ENCODE measurements at places on chromosomes 1 and 21.

DNA sequence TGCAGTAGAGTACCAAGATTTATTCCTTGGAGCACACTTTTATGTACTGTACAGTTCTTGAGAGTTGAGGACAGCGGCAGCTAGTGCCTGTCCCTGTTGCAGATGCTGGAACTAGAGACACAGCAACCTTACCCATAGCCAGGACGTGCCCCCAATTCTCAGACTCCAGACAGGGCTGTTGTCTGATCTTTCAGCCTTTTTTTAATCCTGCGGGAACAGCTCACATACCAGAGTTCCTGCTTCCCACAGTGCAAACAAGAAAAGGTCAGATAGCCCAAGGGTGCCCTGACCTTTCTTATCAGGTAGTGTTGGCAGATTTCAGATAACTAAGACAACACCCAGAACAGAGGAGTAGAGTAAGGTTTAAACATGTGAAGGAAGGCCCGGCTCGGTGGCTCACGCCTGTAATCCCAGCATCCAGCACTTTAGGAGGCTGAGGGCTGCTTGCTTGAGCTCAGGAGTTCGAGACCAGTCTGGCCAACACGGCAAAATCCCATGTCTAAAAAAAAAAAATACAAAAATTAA, 78.5 kb downstream of the DOP1B start:
- no peak for DNase-seq

- no peak for DNase-seq
Measured at GRCh38 chr1:112735752-112736151, 20.6 kb upstream of the PPM1J start.

- DNase-seq = no peak
Measured at GRCh38 chr1:43539726-43540434, 9.2 kb downstream of the PTPRF start.

GRCh38 chr1:212782422-212783154, 9.0 kb downstream of the NSL1 start:
- no peak for DNase-seq

DNA sequence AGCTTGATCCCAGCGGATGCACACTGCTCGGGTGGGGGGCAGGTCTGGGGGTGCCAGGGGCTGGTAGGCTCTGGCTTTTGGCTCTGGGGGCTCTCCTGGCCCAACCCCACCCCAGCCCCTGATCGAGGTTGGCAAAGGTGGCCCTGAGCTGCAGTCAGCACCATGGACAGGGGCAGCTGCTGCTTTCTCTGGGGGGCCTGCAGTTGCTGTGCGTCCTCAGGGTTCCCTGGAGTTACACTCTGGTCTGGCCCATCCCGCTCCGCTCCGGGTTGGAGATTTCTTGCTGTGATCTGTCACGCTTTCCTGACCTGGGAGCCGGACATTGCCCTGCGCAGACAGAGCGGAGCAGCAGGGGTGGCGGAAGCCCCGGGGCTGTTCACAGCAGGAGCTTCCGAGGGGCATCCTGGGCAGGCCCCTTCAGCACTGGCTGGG, 8.0 kb upstream of the PLCH2 start:
- peak; percentile 64 for DNase-seq

DNA sequence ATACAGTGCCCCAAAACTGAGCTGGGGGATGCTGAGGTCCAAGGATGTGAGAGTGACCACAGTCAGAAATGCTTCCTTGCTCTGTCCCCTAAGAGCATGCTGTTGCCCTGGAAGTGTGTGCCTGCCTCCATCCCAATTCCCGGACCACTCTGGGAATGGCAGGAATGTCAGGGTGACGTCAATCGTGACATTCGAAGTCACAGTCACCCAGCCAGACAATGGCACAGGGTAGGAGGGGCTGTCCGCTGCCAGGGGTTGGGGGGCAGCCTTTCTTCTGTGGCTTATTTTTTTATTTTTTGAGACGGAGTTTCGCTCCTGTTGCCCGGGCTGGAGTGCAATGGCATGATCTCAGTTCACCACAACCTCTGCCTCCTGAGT, 22.3 kb downstream of the MEF2D start:
- DNase-seq = no peak

DNA sequence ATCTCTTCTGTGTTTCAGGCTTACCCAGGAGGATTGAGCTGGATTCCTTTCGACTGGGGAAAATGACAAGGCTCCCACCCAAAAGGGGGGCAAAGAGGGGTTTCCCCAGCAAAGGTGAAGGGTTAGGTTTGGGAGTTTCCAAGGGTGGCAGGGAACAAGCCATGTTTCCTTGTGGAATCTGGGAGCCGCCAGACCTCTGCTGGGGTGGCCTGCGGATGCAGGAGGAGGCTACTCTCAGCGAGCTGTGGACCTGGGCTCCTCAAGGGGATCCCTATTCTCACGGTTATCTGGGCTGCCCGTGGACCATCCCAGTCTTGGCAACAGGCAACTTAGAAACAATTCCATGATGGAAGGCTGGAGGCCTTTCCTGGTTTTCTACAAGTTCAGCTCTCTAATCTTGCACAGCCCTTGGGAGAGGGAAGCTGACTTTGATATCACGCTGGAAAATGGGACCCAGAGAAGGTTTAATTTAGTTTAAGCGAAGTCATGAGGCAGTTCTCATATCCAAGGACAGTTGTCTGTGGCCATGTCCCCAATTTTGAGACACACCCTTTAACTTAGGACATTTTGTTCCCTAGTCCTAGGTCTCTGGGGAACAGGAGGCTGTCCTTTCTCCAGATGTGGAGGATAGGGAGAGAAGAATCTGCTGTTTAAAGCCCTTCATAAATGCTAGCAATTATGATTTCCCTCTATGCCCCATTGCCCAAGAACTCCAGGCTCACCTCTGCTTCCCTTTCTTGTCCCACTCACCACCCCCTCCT, 24.7 kb upstream of the STUM start:
- no peak for DNase-seq

GRCh38 chr1:202745323-202745888, 35.2 kb upstream of the SYT2 start:
- no peak for DNase-seq

DNA sequence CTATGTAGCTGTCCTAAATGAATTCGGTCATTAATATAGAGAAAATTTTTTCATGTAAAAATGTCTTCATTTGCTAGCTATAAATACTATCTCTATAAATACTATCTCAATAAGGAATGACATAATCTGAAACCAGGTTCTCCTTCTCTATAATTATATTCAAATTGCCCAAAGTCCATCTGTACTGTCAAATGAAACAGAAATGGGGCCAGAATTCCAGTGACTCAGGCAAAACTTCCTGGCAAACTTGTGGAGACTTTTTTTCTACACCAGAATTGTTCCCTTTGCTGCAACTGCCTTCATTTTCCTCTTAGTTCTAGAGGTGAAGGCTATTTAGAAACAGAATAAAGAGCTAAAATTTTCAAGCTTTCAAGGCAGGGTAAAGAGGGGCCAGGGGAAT, 152.5 kb downstream of the KCNH1 start:
- DNase-seq = no peak

DNA sequence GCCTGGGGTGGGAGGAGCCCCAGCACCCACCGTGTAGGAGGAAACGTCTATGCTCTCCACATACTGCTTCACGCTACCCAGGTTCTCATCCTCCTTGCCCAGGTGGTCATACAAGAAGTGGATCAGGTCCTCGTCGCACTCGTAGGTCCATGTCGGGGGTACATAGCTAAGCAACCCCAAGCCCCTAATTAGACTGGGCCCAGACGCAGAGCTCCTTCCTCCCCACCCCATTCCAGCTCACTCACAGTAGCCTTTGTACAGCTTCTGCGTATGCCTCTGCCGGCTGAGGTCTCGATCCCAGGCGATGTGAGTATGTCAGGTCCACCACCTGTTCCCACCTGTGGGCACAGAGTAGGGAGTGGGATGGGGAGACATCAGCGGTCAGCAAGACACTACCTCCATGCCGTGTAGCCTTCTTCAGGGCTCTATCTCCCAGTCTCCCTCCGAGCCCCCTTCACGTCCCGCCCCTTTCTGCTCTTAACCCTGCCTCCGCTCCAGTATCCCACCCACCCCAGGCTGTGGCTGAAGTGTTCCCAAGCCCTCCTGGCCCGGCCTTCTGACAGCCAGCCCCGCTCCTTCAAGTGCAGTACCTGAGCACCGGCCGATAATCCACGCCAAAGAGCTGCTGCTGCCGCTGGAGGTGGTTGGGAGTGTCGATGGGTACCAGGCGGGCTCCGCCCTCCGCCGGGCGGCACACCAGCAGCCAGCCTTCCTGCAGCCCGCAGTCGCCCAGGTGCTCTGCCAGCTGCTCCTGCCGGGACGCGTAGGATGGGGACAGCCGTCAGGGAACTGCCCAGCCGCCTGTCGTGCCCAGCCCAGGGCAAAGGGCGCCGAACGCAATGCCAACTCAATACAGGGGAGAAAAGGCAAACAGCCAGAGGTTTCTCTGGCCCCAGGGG, 919 bp downstream of the HECTD3 start:
- no peak for DNase-seq

- no peak for DNase-seq
Measured at GRCh38 chr1:204455831-204456145, 38.8 kb downstream of the PIK3C2B start.

GRCh38 chr21:42496120-42496838, at the start of gene RSPH1:
TSS of gene RSPH1 (minus strand) at chr21:42496224. CDS start at chr21:42496186, 38 bp downstream.
- peak; percentile 99 for DNase-seq

- DNase-seq = no peak
Measured at GRCh38 chr1:52153010-52153409, 11.1 kb downstream of the ZFYVE9 start.

GRCh38 chr1:107633596-107633995, 331.4 kb downstream of the VAV3 start:
- no peak for DNase-seq

DNA sequence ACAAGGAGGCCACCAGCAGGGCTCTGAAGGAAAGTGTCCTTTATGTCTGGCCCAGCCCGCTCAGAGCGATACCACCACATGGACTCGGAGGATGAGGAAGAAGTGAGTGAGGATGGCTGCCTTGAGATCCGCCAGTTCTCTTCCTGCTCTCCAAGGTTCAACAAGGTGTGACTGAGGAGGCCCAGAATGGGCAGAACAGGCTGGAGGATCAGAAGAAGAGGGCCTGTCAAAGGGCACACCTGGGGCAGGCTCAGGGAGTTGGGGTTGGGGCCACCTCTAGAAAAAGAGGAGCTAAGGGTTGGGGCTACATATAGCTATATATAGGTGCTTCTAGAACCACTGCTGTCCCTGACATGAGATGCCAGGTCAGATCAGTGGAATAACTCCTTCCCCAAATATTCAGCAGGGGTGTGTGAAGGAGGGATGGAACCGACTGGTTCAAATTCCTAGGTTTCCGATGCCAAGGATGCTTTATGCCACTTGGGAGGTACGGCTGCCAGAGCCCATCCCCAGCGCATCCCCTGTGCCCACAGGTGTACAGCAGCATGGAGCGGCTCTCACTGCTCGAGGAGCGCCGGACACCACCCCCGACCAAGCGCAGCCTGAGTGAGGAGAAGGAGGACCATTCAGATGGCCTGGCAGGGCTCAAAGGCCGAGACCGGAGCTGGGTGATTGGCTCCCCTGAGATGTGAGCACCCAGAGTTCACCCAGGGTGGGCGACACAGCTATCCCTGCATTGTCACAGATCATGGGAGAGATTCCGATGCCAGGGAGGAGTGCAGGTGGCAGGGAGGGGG, 102.2 kb downstream of the PIK3R3 start:
- no peak for DNase-seq

DNA sequence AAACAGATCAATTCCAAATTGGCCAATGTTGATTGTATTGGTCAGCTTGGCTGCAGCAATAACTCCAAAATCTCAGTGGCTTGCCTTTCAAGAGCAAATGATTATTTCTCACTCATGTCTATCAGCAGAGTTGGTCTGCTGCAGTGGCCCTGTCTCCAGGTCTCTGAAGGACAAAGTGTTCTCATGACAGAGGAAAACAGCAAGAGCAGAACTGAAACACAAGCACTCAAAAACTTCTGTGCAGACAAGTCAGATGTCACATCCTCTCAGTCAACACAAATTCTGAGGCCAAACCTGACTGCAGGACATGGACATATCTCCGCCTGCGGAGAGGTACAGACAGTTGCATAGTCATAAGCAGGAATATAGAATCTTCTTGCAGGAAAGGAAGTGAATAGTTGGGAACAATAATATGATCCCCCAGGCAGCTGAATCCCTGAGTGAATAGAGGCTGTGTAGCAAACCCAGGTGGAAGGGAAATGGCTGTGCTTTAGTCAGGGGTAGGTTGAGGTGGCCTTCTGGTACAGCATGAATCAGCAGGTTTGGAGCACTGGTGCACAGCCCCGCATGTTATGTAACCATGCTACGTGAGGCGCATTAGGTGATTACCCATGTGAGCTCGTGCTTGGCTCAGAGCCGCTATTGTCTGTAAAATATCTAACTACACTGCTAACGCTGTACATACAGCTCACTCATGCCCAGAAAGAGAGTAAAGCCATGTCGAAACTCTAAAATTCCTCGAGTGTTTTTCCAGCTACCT, 17.1 kb upstream of the UBE2U start:
- no peak for DNase-seq
